ENCODE measurements at places on chromosomes 2 and 18.

- DNase-seq: no peak
These were observed 77.1 kb upstream of the CTAGE1 start for GRCh38 chr18:22494771-22495170.

DNA sequence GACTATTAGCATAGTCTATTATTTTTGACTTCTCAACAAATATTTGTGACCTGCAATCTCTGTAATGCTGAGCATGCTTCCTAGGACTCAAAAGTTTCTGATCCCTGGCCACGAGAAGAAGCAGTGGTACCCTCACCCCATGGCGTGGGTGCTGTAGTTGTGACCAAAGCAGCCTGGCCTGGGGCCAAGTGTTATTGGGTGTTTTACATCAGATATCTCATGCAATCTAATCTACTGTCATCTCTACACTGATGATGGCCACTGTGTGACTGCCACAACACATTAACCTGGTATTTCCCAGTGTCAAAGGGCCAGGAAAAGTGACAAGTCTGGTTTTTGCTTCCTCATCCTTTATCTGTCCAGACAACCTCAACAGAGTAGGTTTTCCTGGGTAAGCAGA lies 80.8 kb upstream of the WIPF1 start:
- no peak for DNase-seq

DNA sequence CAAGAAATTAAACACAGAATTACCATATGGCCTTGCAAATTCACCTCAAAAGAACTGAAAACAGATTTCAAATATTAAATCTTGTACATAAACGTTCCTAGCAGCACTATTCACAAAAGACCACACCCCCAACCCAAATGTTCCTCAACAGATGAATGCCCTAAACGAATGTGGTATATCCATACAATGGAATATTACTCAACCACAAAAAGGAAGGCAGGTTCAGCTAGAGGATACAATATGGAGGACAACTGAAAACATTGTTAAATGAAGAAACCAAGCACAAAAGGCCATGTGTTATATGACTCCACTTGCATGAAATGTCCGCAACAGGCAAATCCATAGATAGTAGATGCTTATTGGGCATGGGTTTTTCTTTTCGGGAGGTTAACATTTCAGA lies 61.7 kb downstream of the PPP4R1 start:
- no peak for DNase-seq

DNA sequence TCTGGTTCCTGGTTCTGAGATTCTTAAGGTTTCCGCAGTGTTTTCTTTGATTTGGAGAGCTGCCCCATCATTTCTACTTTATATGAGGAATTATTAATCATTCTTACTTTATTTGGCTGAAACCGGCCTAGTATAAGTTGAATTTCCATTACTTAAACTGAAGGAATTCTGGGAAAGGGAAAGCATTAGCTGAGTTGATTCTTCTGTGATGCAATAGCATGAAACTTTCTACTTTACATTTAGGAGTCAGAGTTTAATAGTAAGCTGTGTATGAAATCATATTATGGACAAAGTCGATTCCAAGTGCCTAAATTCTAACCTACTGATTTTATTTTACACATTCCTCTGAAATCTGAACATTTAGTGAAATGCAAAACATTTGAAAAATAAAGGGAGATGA lies 1269.7 kb upstream of the ZEB2 start:
- no peak for DNase-seq

- no peak for DNase-seq
These were observed 22.2 kb upstream of the NT5C1B start for GRCh38 chr2:18611604-18612003.

DNA sequence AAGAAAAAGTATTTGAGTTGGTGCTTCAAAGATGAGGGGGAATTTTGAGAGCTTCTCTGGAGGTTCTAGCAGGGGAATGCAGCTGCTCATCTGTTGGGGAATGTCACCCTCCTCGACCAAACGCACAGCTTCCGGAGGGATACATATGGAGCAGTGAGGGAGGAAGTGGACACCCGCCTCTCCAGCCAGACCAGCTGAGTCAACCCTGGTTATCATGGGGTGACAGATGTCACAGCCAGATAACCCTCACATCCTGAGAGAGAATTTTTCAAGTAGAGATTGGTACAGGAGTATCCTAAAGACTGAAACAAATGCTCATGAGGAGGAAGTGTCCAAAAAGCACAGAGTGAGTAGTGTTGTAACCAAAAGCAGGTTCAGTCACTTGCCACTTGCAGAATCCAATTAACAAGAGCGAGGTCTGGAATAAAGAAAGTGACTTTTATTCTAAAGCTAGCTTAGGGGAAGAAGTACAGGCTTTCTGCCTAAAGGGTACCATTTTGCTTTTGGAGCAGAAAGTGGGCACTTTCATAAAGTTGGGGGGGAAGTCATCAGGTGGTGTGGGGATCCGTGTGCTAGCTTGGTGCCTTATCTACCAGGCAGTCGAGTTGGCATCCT lies 395.2 kb downstream of the RAD51AP2 start:
- no peak for DNase-seq

GRCh38 chr2:239815671-239816070 lies 209.5 kb downstream of the NDUFA10 start:
- DNase-seq: no peak

DNA sequence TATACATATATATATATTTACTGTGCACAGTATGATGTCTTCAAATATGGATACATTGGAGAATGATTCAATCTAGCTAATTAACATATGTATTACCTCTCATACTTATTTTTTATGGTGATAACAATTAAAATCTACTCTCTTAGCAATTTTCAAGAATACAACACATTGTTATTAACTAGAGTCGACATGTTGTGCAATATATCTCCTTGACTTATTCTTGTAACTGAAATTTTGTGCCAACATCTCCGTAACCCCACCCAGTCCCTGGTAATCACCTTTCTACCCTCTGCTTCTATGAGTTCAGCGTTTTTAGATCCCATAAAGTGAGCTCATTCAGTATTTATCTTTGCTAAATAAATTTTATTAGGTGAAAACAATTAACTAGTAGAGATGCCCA lies 216.4 kb upstream of the TMEM200C start:
- no peak for DNase-seq

DNA sequence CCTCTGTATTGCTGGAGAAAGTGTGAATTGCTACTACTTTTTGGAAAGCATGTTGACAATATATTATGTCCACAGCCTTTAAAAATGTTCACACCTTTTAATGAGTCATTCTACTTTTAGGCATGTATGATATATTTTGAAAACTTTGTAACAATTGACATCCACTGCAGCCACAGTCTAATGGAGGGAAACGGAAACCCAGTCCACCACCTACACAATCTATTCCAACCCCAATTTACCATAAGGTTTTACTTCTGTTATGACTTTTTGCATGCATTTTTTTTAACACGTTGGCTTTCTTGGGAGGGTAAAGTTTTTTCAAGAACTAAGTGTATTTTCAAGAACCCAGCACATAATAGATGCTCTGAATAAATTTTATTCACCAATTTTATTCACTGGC lies 38.5 kb upstream of the ATP8B1 start:
- DNase-seq: no peak

DNA sequence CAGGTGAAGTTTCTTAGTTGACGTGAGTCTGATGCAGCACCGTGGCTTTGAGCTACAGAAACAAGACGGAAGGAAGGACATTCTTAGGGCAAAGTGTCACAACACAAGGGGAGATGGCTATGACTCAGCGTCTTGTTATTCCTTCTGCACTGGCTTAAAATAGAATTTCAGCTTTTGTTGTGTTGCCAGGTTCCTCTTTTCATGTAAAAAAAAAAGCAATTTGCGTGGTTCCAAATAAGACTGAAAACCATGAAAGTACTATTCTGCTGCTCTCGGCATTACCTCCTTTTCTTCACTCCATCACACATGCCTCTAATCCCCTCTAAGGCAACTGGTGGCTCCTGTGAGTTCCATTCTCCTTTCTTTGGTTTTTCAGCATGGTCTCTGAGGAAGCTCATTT lies 150.1 kb downstream of the ANTXR1 start:
- no peak for DNase-seq

- no peak for DNase-seq
These were observed 20.5 kb downstream of the SNORC start for GRCh38 chr2:232890536-232890895.

GRCh38 chr2:181389524-181389923 lies 67.7 kb upstream of the ITGA4 start:
- DNase-seq: no peak

DNA sequence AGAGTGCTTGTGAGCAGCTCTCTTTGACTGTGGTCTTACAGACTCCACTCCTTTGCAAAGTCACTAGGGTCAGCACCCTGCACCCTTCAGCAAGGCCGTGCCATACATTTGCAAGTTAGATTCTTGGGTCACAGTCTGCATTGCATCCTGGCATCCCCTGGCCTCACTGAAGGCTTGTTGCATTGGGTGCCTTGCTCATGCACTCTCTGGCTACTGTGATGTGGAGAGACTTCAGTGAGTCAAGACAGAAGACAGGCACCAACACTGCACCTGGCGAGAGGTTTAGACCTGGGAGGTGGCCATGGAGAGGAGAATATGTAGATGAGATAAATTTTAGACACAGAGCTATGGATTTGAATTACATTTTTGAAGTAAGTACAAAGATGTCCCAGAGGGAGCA lies 146.4 kb upstream of the COPS8 start:
- no peak for DNase-seq

DNA sequence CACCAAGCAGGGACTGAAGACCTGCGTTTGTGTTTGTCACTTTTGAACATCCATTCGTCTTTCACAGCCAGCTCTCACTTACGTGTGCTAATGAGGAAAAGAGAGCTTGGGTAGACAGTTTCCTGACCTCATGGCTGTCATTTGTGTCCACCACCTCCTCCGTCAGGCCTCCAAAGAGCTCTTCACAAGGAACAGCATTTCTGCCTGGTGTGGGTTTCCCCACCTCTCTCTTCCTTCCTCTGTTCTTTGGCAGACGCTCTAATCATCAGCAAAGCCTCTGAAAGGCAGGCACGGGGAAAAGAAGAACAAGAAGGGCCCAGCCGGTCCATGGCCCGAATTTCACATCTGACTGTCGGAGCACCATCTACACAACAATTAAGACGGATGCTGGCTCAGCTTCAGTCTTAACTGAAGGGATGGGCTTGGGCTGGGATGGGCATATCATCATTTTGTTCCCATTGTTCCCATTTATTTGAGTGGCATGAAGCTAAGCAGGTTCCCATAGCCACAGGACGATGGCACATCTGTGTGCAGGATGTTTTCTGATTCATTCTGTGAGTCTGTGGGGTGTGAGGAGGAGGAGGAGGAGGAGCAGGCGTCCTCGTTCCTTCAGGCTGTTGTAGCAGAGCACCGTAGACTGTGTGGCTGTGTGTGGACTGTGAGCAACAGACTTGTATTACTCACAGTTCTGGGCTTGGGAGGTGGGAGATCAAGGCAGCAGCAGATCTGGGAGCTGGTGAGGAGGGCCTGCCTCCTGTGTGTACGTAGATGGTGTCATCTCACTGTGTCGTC lies 66.4 kb downstream of the TSHZ1 start:
- DNase-seq: no peak

DNA sequence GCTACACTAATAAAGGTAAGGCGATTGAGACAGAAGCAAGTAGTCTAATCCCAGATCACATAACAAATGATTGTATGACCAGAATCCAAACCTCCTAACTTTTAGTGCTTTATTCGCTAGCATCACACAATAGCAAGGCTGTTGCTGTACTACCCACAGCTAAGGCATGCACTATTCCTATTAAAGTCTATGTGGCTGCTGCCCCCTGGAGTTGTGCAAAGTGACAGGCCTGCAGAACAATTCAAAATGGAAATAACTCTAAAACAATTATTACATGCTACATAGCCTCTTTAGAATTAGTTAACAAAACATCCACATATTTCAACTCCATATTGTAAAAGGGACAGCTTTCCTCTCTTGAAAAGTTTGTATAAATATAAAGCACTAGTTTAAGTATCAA lies 6.0 kb downstream of the ERBB4 start:
- DNase-seq: no peak

DNA sequence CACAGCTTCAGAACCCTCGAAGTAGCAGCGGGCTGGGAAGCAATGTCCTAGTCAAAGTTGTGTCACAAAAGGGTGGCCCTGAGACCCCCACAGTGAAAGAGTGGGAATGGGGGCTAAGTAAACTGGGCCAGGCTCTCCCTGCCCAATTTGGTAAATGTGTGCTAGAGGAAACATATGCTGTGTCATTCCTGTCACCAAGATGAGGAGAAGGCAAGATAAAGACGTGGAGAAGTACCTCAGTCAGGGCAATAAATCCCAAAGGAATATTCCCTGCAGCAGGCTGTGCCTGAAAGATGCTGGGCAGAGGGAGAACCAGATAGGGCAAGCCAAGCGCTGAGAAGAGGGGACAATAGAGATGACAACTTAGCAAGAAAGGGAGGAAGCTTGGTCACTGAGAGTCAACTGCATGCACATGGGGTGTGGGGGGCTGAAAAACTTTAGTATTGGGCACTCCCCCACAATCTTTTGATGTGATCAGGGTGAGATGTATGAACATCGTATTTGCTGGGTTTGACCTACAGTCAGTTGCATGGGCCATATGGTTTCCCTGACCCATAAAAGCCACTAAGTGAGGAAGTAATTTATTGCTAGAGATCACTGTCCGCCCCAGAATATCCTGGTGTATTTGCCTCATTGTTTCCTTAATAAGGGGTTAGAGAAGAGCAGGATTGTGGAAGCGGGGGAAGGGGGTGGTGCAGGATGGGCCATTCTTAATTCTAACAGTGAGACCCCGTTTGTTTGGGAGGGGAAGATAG lies 49.9 kb upstream of the CXCR4 start:
- no peak for DNase-seq

DNA sequence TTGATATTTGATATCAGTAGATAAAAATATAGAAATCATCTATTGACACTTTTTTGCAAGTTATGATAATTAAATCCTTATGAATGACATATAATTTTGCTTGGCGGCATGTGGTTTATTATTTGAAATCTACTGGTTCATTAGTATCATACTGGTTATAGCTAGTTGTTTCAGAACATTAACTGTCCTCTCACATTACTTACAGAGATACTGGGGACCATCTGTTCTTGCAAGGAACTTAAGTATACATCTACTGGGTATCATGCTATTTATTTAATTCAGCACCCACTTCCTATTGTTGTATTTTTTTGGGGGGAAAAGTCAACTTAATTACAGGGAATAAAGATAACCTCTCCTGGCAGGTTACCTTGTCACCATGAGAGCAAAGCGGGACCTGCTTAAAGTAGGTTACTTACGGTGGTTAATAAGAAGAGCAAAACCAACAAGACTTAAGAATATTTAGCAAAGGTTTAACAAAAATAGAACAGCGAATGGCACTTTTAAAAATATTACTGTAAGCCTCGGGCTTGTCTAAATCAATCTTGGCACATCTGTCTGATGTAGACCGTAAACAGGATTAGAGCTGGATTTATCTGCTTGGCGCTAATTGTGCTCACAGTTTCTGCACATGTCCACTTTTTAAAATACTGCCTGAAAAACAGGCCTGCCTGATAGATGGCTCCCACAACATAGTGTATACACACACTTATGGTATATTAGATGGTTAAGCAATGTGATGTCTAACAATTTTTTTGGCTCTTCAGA lies 41.8 kb downstream of the CERKL start:
- DNase-seq: no peak

- no peak for DNase-seq
These were observed 3.7 kb downstream of the NFATC1 start for GRCh38 chr18:79399275-79400081.

All from activated CD4-positive, CD25-positive, alpha-beta regulatory T cell (primary cell).